Globus pallidus (tissue), 1 donor: ENCODE measurements at places on chromosomes 6 and 20.
A peak's percentile ranks its signal among the peaks of the same experiment; 100 is the strongest.

DNA sequence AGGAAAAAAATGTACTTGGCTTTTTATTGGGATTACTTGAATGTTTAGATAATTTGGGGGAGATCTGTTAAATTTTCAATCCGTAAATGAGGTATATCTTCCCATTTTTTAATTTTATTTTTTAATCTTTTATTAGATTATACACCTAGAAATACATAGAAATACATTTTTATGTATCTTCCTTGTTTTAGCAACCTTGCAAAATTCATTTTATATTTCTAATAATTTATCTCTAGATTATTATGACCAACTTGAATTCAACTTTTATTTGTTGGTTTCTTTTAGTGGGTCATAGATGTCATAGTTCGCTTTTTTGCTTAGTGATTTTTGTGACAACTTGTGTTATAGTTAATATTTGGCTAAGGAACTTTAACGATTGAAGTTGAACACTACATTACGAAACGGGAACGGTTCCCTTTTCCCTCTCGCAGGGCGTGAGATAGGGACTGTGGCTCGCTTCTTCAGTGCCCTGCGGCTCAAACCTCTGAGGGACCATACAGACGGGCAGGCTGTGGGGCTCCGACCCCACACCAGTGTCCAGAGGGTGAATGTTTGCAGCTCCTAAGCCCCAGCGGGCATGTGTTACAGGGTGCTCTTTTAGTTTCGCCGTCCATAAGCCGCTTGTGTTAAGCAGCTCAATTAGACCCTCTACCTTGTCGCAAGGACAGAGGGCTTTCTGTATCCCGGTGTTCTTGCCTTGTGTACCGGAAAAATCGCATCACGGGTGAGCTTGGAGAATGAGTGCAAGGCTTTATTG is 53.8 kb downstream of the PRND start:
- DNase-seq: no peak

DNA sequence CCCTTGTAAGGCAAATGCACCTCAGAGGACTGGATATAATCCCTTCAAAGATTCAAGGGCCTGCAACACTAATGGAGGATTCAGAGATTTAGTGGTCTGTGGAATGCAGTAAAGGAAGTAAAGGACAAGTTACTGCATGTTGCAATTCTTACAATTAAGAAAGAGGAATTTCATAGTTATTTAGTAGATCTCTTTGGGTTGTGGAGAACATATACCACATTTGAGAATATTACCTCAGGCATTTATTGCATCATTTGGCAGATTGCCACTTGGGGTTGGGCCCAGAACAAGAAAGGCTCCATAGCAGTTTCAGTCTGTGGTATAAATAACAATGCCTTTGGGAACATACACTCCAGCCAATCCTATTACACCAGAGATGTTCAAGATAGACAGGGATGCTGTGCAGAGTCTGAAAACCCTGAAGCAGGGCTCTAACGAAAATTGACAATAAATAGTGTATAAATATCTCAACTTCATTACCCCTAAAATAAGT is 20.9 kb upstream of the EPM2A start:
- no peak for DNase-seq

GRCh38 chr6:167934426-167934864 is 63.0 kb upstream of the KIF25 start:
- no peak for DNase-seq

GRCh38 chr6:107458672-107459282 is 587 bp downstream of the PDSS2 start:
- peak; percentile 0 for DNase-seq

GRCh38 chr6:150931405-150931804 is 65.9 kb downstream of the MTHFD1L start:
- no peak for DNase-seq
